ENCODE measurements at places on chromosomes 11 and 22.

DNA sequence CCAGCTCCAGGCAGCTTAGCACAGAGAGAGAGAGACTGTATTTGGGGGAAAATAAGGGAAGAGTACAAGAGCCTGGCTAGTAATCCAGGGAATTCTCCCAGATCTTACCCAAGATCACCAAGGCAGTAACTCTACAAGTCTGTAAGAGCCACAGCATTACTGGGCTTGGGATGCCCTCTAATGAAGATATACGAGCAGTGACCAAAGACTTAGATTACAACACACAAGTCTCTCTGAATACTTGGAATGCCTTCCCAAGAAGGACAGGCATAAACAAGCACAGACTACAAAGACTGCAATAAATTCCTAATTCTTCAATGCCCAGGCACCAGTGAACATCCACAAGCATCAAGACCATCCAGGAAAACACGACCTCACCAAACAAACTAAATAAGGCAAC is 17.7 kb downstream of the DNAJC24 start:
- peak; percentile 27 for DNase-seq

- DNase-seq, result no peak
These were observed 3.3 kb downstream of the TMEM109 start for GRCh38 chr11:60917267-60917666.

DNA sequence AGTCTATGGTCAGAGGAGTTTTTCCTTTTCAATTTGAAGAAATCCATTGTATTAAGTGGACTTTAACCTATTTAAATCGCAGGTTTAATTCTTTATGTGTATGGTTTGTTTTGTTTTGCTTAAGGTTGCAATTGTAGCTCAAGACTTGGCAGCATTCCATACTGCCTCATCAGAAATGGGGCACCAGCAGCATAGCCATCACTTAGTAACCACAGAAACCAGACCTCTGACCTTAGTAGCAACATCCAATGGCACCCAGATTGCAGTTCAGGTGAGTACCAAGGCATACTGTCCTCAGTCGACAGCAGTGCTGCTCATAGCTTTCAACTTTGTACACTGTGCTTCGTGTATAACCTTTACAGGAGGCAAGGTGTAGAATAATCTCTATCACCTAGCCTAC is 48.4 kb upstream of the WEE1 start:
- DNase-seq, result no peak

GRCh38 chr11:17036666-17037658 is 22.7 kb upstream of the PLEKHA7 start:
- DNase-seq, result no peak

- no peak for DNase-seq
These were observed 15.3 kb downstream of the MACROD1 start for GRCh38 chr11:64150481-64151239.

- DNase-seq, result peak; percentile 18
These were observed 39.4 kb upstream of the CFAP300 start for GRCh38 chr11:102007567-102008437.

DNA sequence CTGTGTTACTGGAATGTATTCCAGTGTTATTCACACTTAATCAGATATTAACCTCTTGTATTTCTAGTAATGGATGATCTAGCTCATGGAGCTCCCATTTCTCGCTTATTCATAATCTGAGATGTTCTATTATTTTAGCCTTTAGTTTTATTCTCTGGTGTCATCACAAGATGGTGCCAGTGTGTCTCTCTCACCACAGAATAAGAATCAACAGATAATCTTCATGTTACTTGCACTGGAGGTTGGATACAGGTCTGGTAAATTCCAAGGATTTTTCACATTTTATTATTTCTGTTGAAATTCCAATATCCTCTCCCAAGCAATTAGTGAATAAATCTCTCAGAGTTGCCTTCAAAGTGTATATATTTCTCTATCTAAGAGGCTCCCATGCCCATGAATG is 74.6 kb downstream of the CASP12 start:
- no peak for DNase-seq

DNA sequence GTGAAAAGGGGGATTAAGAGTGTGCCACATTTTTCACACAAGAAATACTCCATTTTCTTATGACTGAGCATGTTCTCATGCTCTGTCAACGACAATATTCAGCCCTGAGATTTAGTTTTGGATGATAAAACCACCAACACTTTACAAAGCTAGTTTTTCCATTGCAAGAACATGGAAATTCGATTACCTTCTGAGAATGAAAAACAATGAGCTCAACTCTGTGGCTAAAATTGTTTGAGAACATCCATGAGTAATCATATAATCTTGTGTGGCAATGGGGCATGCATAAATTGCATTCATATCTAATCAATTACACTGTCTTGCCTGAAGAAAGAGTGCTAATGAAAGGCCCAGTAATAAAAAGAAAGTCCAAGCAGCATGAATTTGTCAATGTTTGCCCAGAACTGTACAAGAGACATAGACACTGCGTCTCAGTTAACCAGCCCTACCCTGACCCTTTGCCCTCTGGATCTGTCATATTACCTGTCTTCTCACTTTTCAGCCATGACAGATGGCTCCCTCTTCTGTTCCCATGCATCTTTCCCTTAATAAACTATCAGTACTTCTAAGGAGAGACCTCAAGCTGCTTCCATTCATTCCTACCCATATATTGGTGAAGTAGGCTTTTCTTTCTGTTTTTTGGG is 253.4 kb downstream of the FAM76B start:
- no peak for DNase-seq

DNA sequence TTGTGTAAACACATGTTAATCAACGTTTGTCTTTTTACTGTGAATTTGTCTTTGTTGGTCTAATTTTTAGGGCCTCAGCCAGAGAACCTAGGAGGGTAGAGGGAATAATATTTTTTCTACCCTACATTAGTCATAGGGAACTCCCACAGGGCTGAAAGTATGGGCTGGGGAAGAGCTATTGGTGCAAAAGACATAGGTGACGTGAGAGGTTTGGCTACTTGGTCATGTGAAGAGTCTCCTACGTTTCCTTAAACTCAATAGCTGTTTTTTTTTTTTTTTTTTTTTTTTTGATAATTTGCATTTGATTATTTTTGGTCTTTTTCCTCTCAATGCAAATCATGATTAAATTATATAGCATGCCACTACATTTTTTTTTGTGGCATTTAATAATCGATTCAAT is 15.9 kb upstream of the MMP7 start:
- DNase-seq, result no peak

GRCh38 chr11:20661445-20661844 is 7.9 kb upstream of the NELL1 start:
- DNase-seq, result no peak

- no peak for DNase-seq
These were observed 67.4 kb downstream of the BRD1 start for GRCh38 chr22:49760280-49760629.

DNA sequence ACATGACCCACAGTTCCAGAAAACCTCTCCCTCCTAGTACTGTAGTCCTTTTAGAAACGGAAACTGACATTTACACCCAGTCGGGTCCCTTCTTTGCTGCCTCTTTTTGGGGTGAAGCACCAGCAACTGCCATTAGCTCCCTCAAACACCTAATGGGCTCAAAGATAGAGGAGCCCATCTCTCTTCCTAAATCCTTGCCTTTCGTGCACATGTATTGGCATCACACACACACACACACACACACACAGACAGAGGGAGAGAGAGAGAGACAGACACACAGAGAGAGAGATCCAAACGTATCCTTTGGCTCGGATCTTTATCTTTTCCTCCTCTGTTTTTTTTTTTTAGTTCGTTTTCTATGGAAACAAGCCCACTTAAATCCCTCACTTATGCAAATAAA is 716 bp downstream of the GRM5 start:
- DNase-seq, result no peak

DNA sequence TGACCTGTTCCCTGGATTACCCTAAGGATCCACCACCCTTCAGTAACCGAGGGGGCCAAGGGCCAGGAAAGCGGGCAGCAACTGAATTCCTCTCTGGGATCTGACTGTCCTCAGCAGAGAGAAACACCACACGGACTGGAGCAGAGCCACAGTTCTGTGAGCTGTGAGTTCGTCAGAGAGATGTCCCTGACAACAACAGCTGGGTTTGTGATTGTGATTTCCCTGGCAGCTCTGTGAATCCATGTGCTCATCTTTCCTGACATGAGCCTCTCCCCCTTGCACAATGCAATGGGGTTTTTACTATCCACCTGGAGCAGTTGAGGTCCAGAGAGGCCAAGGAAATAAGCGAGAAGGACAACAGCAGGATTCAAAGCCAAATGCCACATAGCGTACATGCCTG is 69.4 kb upstream of the AMPD3 start:
- no peak for DNase-seq

DNA sequence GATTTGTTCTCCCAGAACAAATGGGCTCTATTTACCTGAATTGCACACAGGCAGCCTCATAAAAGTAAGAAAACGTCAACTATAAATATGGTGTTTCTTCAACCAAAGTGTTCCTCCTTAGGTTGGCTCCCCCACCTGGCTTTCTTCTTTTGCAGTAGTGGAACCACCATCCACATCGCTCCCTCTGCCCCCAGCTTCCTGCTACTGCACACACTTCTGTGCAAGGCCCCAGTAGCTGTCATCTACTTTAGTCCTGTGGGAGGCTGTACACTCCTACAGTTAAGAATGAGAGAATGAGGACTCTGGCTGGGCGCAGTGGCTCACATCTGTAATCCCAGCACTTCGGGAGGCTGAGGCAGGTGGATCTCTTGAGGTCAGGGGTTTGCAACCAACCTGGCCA is 89.5 kb downstream of the BMAL1 start:
- no peak for DNase-seq

DNA sequence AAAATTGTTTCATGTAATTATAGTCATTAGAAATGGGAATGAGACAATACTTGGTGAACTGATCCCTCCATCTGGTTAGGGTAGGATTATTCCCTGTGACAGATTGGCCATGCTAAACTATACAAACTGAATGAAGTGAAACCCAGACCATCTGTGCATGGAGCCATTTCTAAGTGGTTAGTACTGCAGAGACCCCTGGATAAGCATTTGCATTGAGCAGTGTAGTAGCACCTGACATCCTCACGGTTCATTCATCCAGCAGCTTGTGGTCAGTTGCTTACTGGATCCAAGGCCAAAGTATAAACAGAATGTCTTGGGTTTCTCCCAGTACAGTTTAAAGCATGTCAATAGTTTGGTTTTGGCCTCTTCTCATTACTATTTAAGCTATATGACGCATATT is 93.8 kb upstream of the ARHGAP42 start:
- no peak for DNase-seq

DNA sequence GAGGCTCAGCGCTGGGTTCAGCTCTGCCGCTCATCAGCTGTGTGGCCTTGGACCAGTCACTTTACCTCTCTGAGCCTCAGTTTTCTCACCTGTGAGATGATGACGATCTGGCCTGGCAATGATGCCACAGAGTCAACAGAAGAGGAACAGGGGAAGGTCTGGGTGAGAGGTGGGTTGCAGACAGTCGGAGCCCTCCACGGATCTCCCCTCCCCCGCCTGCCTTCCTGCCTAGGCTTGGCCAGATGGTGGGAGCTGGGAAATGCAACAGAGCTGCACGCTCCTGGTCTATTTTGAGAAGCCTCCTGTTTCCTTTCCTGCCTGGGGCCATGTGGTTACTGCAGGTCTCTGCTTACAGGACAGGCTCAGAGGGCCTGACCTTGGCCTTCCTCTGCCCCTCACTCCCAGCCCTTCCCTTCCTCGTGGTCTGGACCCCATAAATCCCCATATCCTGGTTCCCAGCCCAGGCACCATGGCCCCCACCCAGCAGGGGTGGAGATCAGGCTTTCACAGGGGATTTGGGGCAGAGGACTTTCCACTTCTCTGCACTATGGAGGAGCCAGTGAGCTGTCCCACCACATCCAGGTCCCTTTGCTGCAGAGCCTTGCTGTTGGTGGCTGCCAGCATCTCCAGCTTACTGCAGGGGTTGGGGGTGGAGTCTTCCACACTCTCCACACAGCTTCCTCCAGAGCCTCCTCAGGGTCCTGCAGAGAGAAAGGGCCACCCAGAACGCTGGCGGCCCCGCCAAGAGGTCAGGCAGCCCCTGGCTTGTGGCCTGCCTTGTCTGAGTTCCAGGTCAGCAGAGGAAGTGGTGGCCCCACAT is 46.9 kb downstream of the C11orf96 start:
- DNase-seq, result no peak

DNA sequence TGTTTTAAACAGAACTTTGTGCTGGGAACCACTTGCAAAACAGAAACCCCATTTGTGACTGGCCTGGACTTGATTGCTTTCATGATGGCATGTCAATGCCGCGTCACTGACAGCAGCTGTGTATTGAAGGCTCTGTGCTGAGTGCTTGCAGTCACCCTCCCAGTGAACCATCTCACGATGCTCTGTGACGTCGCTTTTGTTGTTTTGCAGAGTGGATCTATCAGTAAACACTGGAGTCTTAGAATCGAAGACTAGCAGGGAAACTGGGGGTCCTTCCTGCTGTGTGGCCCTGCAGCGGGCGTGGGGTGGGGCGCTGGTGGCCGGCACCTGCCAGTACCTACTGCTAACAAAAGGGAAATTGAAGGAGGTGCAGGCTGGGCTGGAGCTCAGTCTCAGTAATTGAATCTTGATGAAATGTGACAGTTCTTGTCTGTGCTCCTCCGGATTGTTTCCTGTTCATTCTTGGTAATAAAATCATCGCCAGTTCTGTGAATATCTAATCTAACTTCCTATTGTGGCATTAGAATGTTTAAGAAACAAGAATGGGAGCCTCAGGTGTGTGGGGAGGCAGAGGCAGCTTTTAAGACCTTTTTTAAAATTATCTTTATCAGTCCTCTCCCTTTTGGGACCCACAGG is 50.5 kb upstream of the PARVG start:
- DNase-seq, result no peak

DNA sequence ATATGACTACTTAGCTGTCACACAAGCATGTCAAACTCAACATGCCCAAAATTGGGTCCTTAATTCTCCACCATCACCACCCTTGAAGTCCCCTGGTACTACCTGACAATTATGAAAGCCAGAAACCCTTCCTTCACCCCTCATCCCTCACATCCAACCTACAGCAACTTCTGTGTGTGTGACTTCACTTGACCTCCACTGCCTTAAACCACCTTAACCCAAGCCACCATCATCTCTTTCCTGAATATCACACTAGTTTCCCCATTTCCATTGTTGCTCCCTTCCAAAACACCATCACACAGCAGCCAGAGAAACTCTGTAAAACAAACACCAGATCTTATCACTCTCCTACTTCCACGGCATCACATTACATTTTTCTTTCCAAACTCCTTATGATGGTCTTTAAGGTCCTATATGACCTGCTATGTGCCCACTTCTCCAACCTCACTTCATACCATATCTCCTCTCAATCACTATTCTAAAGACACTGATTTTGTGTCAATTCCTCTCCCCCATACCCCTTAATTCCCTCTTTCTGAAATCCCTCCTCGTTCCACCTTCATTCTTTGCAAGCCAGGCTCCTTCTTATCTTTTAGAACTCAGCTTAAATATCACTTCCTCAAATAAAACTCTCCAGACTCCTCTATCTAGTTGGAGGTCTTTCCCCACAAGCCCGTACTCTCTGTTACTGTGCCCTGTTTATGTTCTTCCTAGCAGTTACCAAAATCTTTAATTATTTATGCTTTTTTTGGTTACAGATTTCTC is 124.9 kb downstream of the RBFOX2 start:
- DNase-seq, result no peak

GRCh38 chr11:123469089-123469488 is 39.0 kb downstream of the GRAMD1B start:
- no peak for DNase-seq
